ENCODE measurements at places on chromosomes 6 and 20.
A peak's percentile ranks its signal among the peaks of the same experiment; 100 is the strongest.

DNA sequence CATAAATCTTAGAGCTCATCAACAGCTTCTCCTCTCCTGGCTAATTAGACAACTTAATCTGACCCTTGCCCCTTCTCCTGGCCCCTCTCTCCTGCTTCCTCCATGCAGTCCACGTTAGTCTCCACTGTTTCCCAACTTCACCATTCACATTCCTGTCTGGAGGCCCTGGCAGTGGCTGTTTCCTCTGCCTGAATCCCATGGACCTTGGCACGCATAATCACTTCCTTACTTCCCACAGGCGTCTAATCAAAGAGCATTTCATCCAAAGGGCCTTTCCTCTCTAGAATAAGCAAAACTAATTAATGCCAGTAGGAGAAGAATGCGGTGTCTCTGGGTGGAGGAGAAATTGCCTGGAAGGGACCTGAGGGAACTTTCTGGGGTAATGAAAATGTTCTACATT is 16.4 kb upstream of the XRN2 start:
- no peak for DNase-seq

GRCh38 chr6:152244998-152245630 is 392.0 kb downstream of the SYNE1 start:
- no peak for DNase-seq

DNA sequence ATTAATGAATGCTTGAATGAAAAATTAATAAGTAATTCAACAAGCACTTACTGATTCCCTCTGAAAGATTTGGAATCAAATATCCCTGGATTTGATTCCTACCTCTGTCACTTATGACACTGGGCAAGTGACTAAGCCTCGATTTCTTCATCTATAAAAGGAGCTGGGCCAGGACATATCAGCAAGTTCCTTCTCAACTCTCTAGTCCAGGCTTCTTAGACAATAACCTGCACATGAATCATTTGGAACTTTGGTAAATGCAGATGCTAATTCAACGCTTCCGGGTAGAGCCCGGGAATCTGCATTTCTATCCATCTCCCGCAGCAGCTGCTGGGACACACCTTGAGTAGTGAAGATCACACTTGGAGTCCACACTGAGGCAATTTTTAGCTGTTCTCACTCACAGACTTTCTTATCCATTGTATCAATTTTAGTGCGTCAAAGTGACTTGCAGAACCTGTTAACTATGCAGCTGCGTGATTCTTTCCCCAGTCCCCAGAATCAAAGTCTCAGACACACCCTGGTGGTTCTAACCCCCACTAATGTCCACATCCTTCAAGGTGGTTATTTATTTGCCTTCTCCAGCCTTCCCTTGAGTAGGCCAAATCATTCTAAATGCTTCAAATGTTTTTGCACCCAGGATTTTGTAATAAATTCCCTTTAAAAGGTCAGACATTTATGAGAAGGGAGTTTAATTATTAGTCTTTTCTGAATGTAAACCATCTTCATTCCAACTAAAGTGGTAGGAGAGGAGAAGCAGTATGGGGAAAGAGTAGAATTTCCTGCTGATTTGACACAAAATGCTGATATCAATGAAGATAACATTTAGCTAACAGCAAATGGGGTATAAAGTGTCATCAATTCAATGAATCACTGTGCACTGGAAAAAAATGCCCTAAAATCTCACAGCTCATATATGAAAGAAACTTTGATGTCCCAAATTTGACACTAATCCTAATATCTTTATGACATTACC is 26.0 kb upstream of the CCND3 start:
- peak; percentile 22 for DNase-seq

DNA sequence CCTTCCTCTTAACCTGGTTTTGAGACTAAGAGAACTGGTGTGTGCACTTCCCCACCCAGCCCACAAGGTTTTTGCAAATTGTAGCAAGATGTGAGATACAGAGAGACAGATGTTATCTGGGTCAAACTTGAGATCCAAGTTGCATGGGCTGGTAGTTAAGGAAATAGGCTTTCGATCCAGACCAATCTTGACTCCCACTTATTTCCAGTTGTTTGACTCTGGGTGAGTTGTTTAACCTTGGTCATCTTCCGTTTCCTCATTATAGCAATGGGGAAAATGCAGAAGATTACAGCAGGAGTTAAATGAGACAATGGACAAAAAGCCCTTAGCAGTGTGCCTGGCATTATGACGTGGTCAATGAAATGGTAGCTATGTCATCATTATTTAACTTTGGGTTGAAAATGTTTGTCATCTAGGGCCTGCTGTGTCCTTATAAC is 1.7 kb downstream of the SNX21 start:
- DNase-seq: no peak

DNA sequence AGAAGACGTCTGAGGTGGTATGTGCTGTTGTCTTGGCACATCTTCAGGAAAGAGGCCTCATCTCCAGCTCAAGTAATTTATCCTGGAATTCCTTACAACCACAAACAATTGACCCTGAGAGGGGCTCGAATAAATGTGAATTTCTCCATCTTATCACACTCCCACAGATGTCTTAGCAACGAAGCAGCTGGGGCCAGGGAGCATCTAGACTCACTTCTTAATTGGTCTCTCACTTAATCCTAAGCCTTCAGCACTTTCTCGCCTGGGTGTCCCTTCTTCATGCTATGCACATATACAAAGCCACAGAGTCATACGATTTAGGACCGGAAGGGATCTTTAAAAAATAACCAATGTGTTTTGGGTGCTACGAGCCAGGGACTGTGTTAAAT is 27.1 kb downstream of the PCK1 start:
- no peak for DNase-seq

DNA sequence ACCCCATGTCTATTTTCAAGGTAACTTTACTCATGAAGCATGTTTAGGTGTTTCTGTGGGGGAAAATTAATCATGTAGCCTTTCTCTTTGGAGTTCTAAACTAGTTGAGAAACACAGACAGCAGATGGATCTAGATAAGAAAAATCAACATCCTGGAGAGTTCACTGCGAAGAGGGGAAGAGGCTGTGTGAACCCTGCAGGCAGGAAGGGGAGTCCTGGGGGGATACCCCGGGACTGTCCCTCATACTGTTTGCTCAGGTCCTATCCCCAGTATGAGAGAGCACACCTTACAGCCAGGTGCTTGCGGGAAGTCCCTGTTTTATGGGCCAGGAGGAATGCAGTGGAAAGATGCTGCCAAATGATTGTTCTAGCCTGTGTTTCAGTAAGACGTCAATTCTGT is 32.7 kb downstream of the CHMP4B start:
- no peak for DNase-seq

DNA sequence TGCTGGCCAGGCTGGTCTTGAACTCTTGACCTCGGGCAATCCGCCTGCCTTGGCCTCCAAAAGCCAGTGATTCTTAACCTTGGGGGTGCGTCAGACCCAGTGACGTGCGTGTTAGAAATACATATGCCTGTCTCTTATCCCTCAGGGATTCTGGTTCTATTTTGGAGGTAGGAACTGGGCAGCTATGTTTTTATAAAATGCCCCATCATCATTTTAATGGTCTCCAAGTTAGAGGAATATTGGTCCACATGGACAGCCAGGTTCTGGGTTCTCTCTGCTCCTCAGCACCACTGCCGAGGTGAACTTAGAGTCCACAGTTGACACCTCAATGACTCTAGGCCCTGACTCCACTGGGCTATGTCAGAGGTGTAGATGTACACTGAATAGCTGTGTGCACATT is 352.7 kb downstream of the SMOC2 start:
- DNase-seq: no peak

Measured in stimulated activated CD8-positive, alpha-beta memory T cell treated with anti-CD3 and anti-CD28 coated beads, Interleukin-4, amount 100 ng/mL, for 48 hours (primary cell).